Smooth muscle cell of the pulmonary artery (primary cell): ENCODE measurements at places on chromosomes 7 and 10. TPM values are rescaled to one million over a fixed set of nuclear protein-coding genes. Genes with fewer than 3 reads are reported as not detected.

The MKI67 gene
- 3.3 and 7.4 TPM in 2 replicates for total RNA-seq

The TCF7L2 gene
- 3.7 and 6.2 TPM in 2 replicates for total RNA-seq

The CCDC172 gene
- total RNA-seq: not detected in 2 replicates

The CFAP46 gene
- total RNA-seq: 0.20 and 0.26 TPM in 2 replicates

The ATP6V1F gene
- total RNA-seq: 87.7 and 101 TPM in 2 replicates

The SDK1 gene
- 0.07 and 0.78 TPM in 2 replicates for total RNA-seq

The C7orf57 gene
- not detected in 2 replicates for total RNA-seq

The SFMBT2 gene
- total RNA-seq: 0.52 and 0.86 TPM in 2 replicates

The ST8SIA6 gene
- total RNA-seq: 0.13 TPM in 1 of 2 replicates, not detected in the other

The IL6 gene
- 62.2 and 108 TPM in 2 replicates for total RNA-seq

The SPDYE16 gene
- not detected in 2 replicates for total RNA-seq

The DPYSL4 gene
- total RNA-seq: 17.9 and 52.0 TPM in 2 replicates

The RET gene
- total RNA-seq: 0.23 and 1.0 TPM in 2 replicates

The MBL2 gene
- not detected in 2 replicates for total RNA-seq

The AZGP1 gene
- not detected in 2 replicates for total RNA-seq

The CNPY4 gene
- total RNA-seq: 29.6 and 41.7 TPM in 2 replicates
